ENCODE measurements at places on chromosomes 5 and 9. TPM values are rescaled to one million over a fixed set of nuclear protein-coding genes. Genes with fewer than 3 reads are reported as not detected.

Gene ELOVL7
- 0.90 TPM for polyA plus RNA-seq

Gene CDC20B
- not detected for polyA plus RNA-seq

Gene TGFBI
- 7.1 TPM for polyA plus RNA-seq

Gene SPATA31D4
- not detected for polyA plus RNA-seq

Gene PCDHAC1
- polyA plus RNA-seq: not detected

Gene ANP32B
- polyA plus RNA-seq: 87.0 TPM

Gene EPB41L4B
- not detected for polyA plus RNA-seq

Gene BNC2
- not detected for polyA plus RNA-seq

Gene CDH9
- polyA plus RNA-seq: not detected

Gene GKAP1
- polyA plus RNA-seq: 8.6 TPM

Gene FLT4
- 0.56 TPM for polyA plus RNA-seq

Gene SLC28A3
- not detected for polyA plus RNA-seq

Gene HSPB3
- not detected for polyA plus RNA-seq

Gene SLC6A7
- not detected for polyA plus RNA-seq

Gene KCTD16
- polyA plus RNA-seq: not detected

Gene QRFP
- not detected for polyA plus RNA-seq

Gene TSSK1B
- polyA plus RNA-seq: not detected

Gene TLE1
- 115 TPM for polyA plus RNA-seq

Gene PRLR
- not detected for polyA plus RNA-seq

Gene CCDC152
- polyA plus RNA-seq: 1.2 TPM

Gene PIP5K1B
- polyA plus RNA-seq: 5.0 TPM

Gene PRRT1B
- polyA plus RNA-seq: not detected

Gene PCDHA1
- polyA plus RNA-seq: not detected

Gene CTXN3
- polyA plus RNA-seq: not detected

Gene PCDHGA6
- polyA plus RNA-seq: 0.08 TPM

Gene PIP5KL1
- 1.1 TPM for polyA plus RNA-seq

Gene JAKMIP2
- 0.14 TPM for polyA plus RNA-seq

Gene RAB3C
- polyA plus RNA-seq: 1.7 TPM

Gene TLX3
- polyA plus RNA-seq: not detected

Gene ANKRD18A
- not detected for polyA plus RNA-seq
